Glutamatergic neuron (in vitro differentiated cells): ENCODE measurements at places on chromosomes 1 and 21. TPM values are rescaled to one million over a fixed set of nuclear protein-coding genes. Genes with fewer than 3 reads are reported as not detected.
A peak's percentile ranks its signal among the peaks of the same experiment; 100 is the strongest.

Gene S100A7
- not detected for total RNA-seq

Gene FNBP1L
- total RNA-seq: 251 TPM

- DNase-seq: peak; percentile 51
These were observed 858 bp downstream of the LACTBL1 start for GRCh38 chr1:22971611-22972405.

GRCh38 chr1:65260851-65261473 is 48.4 kb upstream of the DNAJC6 start:
- DNase-seq: no peak

DNA sequence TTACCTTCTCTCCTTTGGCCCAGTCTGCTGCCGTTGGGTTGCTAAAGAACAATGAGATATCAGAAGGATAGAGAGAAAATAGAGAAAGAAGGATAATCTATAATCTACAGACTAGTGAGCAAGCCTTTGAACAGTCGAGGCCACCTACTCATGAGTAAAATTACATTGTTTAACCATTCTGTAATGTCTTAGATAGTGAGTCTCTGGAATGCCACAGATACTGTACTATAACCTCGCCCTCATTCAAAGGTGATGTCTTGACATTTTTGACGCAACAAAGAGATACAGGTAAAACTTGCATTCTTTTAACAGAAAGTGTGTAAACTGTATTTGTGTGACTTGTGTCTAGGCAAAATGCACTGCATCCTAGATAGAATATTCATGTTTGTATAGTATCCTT is 77.9 kb downstream of the LAMC1 start:
- no peak for DNase-seq
